ENCODE measurements at places on chromosomes 6 and 20.

DNA sequence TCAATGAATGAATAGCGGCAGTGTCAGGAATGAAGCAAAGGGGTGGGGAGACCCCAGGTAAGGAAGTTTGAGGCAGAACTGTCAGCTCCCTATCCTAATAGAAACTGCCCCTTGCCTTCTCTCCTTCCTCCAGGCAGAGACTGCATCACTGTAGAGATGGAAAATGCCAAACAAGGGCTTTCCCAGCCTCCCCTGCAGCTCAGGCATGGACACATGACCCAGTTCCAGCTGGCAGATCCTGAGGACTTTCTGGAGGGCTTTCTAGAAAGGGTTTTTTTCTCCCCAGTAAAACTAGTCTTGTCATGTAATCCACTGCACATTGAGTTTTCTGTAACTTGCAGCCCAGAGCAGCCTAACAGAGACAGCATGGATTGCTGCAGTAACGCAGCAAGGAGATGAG lies 17.9 kb upstream of the PNPLA1 start:
- DNase-seq = no peak

DNA sequence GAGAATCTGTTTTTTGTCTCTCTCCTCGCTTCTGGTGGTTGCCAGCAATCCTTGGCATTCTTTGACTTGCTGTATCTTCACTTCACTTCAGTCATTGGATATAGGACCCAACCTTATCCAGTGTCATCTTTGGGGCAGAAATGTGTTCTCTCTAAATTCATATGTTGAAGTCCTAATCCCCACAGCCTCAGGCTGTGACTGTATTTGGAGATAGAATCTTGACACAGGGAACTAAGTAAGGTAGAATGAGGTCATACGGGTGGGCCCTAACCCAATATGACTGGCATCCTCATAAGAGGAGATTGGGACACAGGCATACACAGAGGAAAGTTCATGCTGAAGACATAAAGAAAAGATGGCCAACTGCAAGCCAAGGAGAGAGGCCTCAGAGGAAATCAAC lies 51.9 kb upstream of the TPD52L1 start:
- DNase-seq = no peak

DNA sequence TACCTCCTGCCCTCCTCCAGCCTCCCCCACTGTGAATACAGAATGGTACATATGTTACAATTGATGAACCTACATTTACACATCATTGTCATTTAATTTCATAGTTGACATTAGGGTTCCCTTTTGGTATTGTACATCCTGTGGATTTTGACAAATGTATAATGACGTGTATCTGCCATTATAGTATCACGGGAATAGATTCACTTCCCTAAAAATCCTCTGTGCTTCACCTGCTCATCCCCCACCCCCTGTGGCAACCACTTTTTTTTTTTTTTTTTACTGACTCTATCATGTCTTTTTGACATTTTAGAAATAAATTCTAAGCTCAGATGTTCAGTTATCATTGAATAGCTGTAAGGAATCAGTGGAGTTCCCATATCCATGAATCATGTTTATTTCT lies 30.4 kb downstream of the HECA start:
- DNase-seq = no peak

DNA sequence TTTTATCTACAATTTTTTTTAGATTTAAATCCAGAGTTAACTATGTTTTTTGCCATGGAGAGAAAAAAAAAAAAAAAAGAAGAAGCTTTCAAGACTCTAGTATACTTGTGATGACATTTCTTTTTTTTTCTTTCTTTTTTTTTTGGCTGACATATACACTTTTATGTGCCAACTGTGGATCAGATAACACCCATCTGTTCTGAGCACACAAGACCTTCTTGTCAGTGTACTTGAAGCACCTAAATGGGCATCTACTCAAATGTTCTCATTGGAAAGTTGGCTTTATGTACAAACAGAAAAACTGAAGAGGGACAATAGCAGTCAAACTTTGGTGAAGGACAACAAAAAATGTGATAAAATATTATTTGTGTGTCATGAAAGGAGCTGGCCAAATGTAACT lies 904.5 kb downstream of the GRIK2 start:
- no peak for DNase-seq

DNA sequence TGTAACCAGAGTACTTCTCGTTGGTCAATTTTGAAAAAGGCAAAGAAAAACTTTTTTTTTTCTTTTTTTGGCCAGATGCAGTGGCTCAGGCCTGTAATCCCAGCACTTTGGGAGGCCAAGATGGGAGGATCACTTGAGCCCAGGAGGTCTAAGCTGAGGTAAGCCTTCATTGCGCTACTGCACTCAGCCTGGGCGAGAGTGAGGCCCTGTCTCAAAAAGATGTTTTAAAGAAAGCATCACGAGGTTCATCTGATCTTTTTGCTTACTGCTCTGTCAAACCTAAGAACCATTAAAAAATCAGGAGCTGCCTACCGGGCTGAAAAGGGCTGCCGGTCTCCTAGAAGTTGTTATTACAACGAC lies 607 bp downstream of the LYRM2 start:
- no peak for DNase-seq

GRCh38 chr6:44397424-44398164 lies 10.1 kb downstream of the CDC5L start:
- no peak for DNase-seq

DNA sequence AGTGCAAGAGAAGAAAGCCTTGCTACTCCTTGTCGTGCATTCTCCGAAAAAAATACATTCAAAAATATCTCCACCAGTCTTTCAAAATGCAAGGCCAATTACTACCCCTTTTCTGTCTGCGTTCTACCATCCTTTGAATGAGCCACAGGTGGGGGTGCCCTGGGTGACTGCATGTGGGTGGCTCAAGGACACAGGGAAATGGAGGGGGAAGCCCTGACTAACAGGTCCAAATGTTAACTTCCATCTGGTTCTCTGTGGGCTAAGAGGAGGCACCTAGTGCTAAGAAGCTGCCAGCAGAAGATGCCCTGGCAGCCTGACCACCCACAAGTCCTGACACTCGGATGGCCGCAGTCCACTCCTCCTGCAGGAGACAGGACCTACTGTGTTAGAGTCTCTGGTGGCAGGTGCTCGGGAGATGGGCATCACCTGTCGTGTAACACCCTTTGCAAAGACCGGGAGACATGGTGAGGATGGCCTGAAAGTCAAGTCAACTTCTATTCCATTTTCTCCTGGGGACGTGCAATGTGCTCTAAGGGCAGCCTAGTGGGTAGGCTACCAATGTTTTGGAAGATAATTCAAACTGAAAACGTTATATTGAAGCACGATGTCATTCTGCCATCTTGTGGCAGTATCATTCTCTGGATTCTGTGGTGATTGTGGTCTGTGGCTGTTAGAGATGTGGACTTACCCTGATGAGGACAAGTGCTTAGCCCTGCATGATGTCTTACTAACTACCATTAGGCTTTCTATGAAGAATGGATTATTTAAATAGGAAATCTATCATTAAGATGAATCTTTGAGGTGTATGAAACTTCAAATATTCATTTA lies 27.4 kb upstream of the IGF2R start:
- peak; percentile 24 for DNase-seq

- no peak for DNase-seq
Measured at GRCh38 chr6:98590997-98591396, 243.4 kb upstream of the POU3F2 start.

- peak; percentile 10 for DNase-seq
Measured at GRCh38 chr20:49937027-49937929, 1.1 kb downstream of the RNF114 start.

DNA sequence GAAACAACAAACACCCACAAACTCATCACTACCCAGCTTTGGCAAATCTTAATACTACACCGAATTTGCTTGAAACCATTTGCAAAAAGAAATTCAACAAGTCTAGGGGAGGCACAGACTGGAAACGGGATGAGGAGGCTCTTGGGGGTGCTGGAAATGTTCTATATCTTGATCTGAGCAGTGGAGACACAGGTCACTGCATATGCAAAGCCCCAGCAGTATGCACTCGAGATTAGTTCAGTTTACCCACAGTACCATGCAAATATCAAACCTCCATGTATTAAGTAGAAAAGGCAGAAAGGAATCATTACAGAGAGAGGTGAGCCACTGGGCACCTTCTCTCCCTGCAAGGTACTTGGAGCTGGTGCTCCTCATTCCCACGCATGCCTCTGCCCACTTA lies 75.9 kb downstream of the PREX1 start:
- no peak for DNase-seq

DNA sequence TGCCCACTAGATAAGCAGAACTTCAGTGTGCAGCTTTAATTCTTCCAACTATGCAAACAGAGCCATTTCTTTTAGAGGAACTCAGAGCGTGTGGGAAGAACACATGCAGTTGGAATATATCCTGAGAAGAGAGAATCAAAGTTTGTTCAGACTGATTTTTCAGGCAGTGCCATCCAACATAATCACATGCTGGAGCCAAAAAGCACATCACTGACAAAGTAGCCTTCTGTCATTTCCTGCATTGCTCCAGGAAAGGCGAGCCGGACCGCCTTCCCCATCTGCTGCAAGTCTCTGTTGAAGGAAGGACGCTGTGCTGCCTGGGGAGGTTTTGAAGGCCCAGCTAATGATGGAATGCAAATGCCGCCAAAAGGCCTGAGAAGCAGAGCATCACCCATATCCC lies 98.4 kb downstream of the DOK5 start:
- no peak for DNase-seq

DNA sequence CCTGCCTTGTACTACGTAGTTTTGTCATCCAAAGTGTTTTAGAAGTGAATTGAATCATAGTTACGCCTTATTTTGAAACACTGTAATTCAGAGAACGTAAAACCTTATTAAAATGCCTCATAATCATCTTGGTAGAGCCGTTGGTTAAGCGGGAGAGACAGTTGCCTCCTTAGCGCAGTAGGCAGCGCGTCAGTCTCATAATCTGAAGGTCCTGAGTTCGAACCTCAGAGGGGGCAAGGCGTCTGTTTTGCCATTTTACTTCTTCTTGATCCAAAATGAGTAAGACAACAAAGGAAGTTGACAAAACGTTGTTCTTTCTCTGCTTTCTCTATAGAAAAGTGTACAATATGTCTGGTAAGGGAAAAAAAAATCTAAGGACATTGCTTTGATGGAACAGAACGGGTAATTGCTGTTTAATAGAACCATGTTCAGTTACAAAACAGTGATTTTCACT lies 20.7 kb upstream of the TRIM27 start:
- DNase-seq = peak; percentile 75

GRCh38 chr6:2719093-2719455 lies 31.6 kb downstream of the MYLK4 start:
- no peak for DNase-seq

GRCh38 chr20:59405226-59406200 lies 105.1 kb downstream of the EDN3 start:
- no peak for DNase-seq

- DNase-seq = no peak
Measured at GRCh38 chr6:90940812-90941481, 354.1 kb upstream of the MAP3K7 start.

DNA sequence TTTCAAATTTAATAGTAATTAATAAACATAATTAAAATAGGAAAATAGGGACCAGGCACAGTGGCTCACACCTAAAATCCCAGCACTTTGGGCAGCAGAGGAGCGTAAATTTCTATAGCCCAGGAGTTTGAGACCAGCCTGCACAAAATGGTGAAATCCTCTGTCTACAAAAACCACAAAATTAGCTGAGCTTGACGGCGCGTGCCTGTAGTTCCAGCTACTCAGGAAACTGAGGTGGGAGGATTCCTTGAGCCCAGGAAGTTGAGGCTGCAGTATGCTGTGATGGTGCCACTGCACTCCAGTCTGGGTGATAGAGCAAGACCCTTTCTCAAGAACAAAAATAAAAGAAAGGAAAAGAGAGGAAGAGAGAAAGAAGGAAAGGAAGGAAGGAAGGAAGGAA lies 1387.0 kb upstream of the ADGRB3 start:
- DNase-seq = no peak

GRCh38 chr6:117359581-117359980 lies 66.2 kb downstream of the ROS1 start:
- no peak for DNase-seq

GRCh38 chr6:168948002-168948401 lies 305.6 kb downstream of the THBS2 start:
- no peak for DNase-seq

DNA sequence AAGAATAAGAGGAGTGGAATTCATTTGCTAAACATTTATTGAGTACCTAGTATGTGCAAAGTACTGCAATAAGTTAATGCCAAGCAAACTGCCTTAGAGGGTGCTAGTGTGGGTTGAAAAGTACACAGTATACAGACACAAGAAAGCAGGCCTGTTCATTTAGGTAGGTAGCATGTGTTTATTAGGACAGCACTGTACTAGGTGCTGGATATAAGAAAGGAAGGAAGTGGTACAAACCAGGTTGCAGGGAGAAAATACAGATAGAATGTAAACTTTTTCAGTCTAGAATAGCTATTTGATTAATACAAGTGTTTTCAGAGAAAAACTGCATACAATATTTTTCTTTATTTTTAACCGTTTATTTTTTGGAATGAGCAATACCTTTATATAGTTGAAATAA lies 68.1 kb downstream of the PHF20 start:
- DNase-seq = no peak
